ENCODE measurements at places on chromosomes 5 and 9.
A peak's percentile ranks its signal among the peaks of the same experiment; 100 is the strongest.

- no peak for DNase-seq
These were observed 68.7 kb upstream of the ADAMTSL1 start for GRCh38 chr9:18405240-18405639.

- DNase-seq, result no peak
These were observed 143.9 kb downstream of the CACNA1B start for GRCh38 chr9:138021251-138022056.

DNA sequence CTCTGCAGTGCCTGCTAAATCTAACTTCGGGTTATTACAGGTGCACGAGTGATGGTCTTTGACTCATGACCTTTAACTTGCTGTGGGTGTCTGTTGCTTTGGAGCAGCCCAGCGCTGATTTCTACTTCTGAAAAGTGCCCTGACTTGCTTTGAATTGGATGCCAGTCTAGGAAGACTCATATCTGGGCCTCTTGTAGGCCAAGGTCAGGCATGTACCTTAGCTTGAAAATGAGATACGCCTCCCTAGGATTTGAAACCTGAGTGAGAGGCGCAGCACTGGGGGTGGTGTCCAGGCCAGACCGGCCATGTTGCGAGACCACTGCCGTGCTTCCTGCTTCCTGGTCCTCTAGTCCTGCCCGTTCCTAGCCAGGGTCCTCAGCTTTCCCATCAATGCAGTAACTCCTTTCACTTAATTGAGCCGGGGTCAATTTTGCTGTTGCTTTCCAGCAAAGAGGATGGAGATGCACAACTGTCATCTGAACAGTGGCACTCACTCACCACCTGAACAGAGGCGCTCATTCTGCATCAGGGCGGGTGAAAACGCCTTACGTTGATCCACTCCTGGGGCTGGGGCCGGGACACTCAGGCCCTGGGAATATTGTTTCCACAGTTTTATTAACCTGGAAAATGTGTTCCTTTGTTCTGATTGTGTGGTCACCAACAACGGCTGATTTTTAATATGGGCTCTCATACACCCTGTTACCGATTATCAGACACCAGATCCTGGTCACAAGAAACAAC, 14.3 kb downstream of the PCAT7 start:
- DNase-seq, result no peak

DNA sequence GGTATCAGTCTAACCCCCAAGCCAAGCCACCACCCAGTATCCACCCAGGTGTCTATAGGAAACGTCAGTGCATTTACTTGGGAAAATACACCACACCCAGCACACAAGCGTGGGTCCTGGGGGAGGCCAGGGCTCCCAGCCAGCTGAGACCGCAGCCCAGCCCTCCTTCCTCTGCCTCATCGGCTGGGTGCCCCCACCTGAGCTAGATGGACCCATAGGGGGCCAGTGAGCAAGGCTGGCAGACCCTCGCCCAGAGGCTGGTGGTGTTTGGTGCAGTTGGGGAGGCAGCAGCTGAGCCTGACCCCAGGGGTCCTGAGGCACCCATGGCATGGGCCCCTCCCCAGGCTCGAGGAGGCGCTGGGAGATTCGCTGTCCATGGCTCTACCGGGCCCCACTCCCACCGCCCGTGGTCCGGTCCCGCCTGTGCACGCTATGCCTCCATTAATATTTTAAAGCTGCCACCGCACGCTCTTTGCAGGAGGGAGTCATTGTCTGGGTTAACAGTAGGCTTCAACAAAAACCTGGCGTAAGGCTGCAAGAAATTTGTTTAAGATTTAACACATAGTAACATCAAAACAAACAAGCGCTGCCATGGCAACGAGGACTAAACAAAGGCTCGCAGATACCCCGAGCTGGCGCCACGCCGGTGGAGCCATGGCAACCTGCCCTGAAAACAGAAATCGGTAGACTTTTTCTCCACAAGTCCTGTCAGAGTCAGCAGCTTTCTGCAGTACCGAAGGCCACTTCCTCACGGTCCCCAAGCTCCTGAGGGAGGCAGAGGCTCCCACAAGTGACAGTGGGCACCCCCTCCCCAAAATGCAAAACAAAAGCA, 20.6 kb downstream of the TPPP start:
- peak; percentile 33 for DNase-seq

DNA sequence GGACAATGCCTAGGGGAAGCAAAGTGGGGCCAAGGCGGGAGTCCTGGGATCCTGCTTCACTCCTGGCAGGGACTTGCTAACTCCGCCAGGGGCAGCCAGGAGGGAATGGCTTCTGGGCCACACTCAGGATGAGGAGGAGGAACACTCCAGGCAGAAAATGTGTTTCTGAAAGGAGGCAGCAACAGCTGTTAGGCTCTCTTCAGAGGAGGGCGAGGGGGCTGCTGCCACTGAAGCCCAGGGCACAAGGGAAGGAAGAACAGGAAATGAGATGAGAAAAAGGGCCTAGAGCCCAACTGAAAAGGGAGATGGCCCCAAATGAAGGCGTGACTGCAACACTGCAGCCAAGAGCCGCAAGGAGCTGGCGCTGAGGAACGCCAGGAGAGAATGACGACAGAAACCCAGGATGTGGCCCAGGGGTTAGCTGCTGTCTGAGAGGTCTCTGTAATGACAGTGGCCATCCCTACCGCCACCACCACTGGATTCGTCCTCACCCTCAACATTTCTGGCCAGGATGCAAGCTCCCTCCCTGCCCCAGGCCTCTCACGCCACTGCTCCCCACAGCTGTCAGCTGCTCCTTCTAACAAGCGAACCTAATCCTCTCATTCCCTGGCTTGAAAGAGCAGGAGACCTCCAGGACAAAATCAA, 15.8 kb downstream of the PSMB7 start:
- DNase-seq, result no peak

DNA sequence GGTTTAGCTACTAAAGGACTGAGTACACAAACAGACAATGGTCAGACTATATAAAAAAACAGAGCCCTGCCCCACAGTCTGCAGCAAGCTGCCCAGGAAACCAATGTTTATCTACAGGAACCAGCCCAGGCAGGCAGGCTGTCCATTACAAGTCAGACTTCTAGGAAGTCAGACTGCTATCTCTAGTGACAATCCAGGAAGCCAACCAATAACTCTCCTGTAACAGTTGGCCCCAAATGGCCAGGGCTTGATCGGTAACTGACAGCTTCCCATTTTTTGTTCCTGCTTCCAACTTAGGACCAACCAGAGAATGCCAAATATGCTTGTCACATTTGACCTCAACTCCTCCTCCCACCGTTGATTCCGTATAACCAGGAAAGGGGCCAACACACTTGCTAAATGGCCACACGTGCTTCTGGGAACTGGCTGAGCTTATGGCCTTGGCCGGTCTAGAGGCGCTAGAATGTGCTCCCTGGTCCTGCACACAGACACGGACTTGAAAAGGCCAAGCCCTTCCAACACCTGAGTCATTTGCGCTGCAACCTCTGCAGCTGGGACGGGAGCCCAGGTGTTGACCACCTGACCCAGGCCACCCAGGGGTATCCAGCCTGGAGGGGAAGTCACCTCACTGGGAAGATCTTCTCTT, 79.6 kb upstream of the CDK20 start:
- no peak for DNase-seq

DNA sequence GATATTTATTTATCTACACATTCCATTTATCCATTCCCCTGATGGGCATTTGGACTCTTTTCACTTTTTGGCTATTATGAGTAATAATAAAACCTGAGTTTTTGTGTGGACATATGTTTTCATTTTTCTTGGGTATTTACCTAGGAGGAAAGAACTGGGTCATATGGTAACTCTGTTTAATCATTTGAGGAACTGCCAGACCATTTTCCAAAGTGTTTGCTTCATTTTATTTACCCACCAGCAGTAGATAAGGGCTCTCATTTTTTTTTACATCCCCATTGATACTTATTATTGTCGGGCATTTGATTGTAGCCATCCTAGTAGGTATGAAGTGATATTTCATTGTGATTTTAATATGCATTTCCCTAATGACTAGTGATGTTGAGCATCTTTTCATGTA, 7.7 kb upstream of the PTPDC1 start:
- no peak for DNase-seq

GRCh38 chr9:129068110-129068509, 12.8 kb upstream of the DOLPP1 start:
- DNase-seq, result no peak

DNA sequence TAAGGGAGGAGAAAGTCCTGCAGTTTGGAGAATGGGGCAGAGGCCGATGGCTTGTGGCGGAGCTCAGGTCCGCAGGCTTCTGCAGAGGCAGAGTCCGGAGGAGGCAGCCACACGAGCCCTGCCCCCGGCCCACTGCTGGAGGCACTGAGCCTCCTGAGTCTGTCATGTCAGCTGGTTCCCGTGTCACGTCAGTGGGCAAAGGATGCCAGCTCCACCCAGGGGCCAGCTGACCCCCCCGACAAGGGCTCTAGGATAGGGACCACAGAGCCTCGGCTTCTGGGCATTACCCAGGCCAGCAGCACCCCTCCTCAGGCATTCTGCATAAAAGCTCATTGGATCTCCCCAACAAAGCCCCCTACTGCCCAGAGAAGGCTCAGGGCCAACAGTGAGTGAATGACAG, 8.5 kb downstream of the SH3PXD2B start:
- DNase-seq, result no peak

DNA sequence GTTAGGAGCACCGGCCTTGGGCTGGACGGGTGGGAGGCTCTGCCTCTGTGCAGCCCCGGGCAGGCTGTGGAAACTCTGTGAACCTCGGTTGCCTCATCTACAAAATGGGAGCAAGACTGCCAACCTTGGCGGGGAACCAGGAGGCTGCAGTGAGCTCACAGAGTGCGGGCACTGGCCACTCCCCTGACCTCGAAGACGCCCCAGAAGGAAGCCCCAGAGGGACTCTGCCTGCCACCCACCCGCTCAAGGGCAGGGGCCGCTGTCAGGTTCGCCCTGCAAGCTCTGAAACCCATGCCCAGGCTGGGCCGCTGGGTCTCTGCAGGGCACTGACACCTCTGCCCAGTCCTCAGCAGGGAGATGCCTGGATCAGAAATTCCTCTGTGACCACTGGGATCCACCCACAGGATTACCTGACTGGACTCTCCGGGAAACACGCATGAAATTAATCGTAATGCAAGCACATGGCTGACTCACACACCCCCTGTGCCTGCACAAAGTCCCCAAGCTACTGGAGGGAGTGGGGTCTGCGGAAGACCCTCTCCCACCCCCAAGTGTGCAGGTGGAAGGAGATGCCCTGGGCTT, 7.4 kb downstream of the CCDC187 start:
- no peak for DNase-seq

DNA sequence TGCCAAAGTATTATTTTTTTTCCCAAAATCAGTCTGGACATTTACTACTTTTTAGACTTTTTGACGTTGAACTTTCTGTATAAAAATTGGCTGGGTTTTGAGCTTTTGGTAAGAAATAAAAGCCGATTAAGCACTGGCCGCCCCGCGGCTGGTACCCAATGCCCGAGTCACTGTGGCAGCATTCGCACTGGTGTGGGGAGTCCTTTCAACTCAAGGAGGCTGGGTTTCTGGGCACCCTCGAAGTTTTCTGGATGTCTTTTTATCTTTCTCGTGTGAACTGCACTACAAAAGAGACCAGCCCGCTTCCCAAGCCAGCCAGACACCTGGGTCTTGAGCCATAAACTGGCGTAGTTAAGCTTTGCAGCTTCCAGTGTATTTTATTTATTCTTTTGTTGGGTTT, 72.0 kb upstream of the OTULINL start:
- no peak for DNase-seq

DNA sequence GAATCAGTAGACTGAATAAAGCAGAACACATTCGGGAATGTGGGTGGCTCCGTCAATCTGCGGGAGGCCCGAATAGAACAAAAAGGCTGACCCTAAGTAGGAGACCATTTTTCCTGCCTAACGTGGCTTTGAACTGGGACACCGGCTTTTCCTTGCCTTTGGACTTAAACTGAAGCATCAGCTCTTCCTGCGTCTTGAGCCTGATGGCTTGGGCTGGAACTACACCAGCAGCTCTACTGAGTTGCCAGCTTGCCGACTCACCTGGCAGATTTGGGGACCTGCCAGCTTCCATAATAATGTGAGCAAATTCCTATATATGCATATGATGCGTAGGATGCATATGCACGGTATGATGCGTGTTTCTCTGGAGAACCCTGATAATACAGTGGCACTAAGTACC, 111.3 kb downstream of the DAPK1 start:
- no peak for DNase-seq

DNA sequence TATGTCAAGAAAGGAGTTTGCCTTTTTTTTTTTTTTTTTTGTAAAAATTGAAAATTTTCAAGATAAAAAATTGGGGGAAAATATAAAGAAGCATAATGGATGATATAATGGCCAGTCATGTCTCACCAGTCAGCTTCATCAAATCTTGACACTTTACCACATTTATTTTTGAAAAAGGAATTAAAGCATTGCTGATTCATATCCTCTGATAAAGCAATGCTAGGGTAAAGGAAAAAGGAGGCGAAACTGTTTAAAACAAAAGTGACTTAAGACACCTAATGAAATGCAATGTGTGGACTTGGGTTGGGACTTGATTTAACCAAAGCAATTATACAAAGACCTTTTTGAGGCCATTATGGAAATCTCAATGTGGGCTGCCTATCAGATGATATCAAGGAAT, 208.5 kb downstream of the ARHGAP26 start:
- DNase-seq, result no peak

- no peak for DNase-seq
These were observed 73.0 kb downstream of the SLC1A3 start for GRCh38 chr5:36679221-36679989.

DNA sequence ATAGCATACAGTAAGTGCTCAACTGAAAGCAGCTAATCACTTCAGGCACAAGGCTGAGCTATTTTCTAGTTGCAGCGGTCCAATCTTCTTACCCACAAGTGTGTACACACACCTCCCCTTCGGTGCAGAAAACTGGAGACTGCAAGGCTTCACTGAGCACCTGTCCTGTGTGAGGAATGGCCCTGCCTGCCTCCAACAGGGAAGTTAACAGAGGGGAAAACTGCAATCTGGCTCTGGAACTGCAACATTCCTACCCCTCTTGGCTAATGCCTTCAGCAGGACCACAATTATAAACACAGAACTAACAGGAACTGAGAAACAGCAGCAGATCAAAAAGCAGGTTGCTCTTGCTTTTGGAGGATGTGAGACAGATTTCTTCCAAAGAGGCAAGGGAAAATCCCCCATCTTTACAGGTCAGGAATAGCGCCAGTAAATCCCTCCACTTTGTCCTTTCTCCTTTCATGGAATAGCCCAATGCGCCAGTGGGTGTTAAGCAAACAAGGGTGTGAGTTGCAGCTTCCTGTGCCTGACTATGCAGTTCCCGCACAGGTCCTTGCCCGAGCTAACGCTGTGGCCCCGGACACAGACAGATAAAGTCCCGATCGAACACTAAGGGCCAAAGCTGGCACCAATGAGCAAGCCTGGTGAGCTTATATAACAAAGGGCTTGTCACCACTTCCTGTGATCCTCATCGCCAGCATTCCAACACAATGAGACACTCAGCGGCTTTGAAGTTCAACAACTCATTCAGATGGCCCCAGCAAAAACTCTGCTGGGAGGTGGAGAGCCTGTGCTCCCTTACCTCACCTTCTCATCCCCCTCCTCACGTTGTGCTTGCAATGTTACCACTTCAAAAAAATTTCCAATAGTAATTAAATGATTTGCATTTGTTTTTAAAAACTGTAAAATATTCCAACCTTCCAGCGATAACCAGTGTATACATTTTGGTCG, 21.5 kb downstream of the SHB start:
- DNase-seq, result no peak

- DNase-seq, result no peak
These were observed 13.4 kb downstream of the COL23A1 start for GRCh38 chr5:178576591-178577351.

Data from stimulated activated CD4-positive, alpha-beta T cell treated with anti-CD3 and anti-CD28 coated beads, Interleukin-2, amount 100 ng/mL, for 4 hours (primary cell).